ENCODE measurements at places on chromosomes 3 and 15.

GRCh38 chr15:38035701-38036100 is 101.3 kb downstream of the TMCO5A start:
- DNase-seq = no peak

GRCh38 chr15:78831229-78832207 is 20.3 kb upstream of the ADAMTS7 start:
- DNase-seq = no peak

DNA sequence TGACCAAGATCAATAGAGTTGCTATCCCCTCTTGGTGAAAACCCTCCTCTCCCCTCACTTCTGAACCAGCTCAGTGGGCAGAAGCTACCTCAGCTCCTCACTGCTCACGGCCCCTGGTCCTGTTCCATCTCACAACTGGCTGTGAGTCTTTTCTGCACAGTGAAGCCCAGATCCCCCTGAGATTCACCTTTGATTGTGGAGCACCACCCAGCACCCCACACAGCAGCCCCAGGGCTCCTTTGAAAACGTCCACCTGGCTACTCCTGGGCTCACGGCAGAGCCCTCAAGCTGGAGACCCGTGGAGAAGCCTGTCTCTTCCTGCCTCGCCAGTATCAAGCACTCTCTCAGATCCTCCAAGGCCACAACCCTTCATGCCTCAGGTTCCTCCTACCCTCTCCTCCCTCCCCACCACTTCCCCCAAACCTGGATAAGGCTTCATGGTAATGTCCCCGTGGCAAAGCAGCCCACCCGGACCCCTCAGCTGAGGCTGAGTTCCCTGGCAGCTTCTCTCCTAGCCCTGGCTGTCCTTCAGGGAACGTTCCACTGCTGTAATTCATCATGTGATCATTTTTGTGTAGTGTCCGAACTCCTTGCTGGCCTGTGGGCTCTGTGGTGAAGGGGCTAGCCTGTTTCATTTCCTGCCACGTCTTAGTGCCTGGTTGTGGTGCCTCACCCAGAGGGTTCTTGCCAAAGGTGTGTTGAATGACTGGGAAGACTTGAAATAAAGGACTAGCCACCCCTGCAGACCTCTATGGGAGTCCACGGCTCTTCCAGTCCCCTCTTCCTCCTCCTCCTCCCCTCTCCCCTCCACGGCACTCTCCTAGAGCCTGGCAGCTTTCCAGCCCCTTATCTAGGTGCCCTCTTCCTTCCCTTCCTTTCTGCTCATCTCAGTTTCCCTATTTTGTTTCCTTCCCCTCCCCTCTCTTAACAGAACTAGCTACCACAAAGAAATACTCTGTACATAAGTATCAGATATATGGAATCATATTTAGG is 44.5 kb downstream of the KY start:
- DNase-seq = no peak

GRCh38 chr3:90005281-90005847 is 897.9 kb downstream of the EPHA3 start:
- DNase-seq = no peak

- peak; percentile 64 for DNase-seq
Observed at GRCh38 chr15:63896336-63897115, 62.8 kb upstream of the HERC1 start.

DNA sequence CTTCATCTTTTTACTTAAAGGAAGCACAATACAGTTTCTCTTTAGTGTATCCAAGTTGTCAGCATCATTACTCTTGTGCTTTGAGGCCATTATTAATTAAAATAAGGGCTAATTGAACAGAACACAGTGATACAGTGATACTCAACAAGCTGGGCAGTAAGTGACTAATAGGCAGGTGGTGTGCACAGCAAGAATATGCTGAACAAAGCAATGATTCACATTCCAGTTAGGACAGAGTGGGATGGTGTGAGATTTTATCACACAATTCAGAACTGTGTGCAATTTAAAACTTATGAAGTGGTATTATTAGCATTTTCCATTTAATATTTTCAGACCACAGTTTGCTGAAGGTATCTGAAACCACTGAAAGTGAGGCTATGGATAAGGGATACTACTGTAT is 116.9 kb downstream of the PLOD2 start:
- no peak for DNase-seq

GRCh38 chr3:147775816-147776530 is 366.8 kb downstream of the ZIC1 start:
- DNase-seq = no peak

- DNase-seq = peak; percentile 83
Observed at GRCh38 chr3:78645628-78646310, 1122.0 kb downstream of the ROBO1 start.

GRCh38 chr3:30535525-30535924 is 70.9 kb upstream of the TGFBR2 start:
- no peak for DNase-seq

DNA sequence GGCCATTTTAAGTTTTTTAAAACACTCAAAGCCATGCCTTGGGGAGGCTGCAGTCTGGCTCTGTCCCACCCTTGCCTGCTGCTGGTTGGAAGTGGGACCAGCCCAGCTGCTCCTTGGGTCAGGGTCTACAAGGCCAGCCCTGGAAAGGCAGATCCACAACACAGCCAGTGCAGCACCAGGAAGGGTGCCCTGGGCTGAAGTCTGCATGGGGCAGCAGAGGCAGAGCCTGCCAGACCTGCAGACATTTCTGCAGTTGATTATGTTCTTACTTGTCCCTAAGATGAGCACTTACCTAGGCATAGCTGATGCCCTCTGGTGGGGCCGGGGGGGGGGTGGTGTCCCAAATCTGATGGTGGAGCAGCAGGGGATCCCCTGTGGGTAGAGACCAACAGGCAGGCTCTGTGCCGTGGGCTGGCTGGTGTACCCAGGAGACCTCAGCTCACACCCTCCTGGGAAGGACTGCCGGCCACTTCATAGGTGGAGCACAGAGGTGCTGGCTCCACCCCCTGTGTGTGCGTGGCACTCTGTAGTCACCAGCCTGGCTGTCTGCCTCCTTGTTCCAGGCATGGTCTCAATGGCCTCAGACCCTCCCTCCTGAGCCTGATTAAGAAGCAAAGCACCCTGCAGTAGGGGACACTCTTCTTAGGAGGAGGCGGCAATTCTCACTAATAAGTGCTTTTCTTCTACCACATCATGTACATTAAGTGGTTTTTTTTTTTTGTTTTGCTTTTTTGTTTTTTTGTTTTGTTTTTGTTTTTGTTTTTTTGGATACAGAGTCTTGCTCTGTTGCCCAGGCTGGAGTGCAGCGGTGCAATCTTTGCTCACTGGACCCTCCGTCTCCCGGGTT is 97.4 kb upstream of the KLF13 start:
- no peak for DNase-seq

- no peak for DNase-seq
Observed at GRCh38 chr3:98388147-98388546, 2.3 kb upstream of the OR5K3 start.

- peak; percentile 36 for DNase-seq
Observed at GRCh38 chr15:78739996-78740903, 71.0 kb downstream of the ADAMTS7 start.

GRCh38 chr3:16067837-16068471 is 106.5 kb upstream of the GALNT15 start:
- DNase-seq = peak; percentile 81

DNA sequence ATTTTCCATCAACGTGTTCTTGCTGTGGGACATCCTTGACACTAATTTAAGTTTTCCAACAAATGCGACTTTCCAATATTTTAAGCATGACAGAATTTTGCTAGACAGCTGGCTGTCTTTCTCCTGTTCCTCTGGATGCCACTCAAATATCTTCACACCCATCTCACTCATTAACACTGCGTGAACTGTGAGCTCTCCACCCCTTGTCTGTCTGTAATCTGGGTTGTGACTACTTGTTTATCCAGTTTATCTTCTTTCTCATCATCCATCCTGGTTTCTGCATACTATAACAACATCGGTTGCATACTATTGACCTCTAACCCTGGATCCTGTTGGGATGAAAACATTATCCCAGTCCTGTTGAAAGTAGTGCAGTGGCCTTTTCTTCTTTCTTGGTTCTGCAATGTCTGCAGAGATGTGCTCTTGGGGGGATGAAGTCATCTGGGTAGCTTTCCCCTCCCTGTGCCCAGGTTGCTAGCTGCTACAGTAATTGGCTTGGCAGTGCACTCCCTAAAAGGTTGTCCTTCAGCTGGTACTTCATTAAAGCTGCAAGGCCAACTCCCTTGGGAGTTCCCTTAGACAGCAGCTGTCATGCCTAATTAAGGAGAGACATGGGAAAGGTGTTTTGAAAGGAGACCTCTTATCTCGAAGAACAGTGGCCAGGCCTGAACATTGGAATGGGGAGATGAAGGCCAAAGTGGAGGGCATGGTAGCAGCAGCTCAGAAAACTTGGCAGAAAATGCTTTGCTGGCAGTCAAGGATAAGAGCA is 24.7 kb downstream of the KAT2B start:
- DNase-seq = no peak

GRCh38 chr15:83927704-83928391 is 273.9 kb downstream of the ADAMTSL3 start:
- DNase-seq = no peak

DNA sequence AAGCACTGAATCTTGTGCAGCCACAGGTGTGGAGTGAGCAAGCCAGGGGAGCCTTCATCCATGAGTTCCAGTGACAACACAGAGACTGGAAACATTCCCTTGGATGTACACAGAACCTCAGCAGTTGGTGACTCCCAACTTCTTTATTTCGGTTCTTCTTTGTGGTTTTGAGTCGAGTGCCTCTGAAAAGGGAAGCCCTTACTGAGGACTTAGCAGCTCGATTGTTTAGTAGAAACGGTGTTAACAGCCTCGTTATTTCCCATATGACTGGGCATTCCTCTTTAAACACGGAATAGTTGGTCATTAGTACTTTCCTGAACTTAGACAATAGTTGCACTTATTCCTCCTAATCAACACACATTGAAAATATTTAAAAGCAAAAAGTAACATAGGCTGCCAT is 7.7 kb downstream of the SLCO3A1 start:
- DNase-seq = no peak

DNA sequence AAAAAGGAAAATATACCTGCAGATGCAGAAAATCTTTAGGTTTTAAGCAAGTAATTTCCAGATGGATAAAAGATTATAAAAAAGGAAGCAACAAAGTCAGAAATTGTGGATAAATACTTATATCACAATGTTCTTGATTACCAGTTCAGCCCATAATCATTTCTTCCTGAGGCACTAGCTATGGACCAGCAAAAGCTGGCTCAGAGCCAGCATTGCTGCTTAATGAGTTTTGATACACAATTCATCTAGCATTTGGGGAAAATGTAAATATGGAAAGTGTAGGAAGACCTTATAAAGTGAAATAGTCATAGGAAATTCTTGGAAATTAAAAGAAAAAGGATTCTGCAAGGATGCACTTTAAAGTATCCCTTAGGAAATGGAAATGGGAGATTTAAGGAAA is 168.3 kb upstream of the GBE1 start:
- DNase-seq = no peak

DNA sequence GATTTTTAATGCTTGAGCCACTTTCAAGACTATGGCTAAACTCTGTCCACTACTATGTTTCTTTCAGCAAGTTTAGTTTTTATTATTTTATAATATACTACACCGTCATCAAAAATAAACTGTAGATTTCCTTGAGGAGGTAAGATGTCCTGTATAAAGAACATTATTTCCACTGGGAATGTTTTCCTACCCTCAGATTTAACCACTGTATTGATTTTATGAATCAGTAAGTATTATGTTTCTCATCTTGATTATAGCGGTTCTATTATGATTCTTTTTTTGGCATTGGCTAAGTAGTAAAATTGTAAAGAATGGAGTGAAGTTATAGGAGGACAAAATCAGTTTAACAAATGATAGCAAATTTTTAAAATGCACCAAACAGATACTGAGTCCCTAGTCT is 44.4 kb downstream of the ADAM10 start:
- DNase-seq = no peak

DNA sequence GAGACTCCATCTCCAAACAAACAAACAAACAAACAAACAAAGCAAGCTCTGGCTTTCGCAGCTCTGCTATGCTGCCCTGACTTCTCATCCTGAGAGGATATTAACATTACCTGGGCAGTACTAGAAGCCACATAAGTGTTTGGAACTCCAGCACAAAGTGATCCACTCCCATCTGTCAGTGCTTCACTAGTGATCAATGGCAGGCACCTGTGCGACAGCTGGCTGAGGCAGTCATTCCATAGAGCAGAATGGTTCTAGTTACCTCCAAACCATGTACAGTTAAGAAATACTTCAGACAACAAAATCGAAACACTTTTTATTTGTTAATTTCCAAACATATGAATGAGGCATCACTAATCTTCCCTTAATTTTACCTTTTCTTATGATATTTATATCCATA is 2.8 kb upstream of the MB21D2 start:
- DNase-seq = no peak

- no peak for DNase-seq
Observed at GRCh38 chr3:184440151-184440550, 60.3 kb downstream of the CHRD start.

DNA sequence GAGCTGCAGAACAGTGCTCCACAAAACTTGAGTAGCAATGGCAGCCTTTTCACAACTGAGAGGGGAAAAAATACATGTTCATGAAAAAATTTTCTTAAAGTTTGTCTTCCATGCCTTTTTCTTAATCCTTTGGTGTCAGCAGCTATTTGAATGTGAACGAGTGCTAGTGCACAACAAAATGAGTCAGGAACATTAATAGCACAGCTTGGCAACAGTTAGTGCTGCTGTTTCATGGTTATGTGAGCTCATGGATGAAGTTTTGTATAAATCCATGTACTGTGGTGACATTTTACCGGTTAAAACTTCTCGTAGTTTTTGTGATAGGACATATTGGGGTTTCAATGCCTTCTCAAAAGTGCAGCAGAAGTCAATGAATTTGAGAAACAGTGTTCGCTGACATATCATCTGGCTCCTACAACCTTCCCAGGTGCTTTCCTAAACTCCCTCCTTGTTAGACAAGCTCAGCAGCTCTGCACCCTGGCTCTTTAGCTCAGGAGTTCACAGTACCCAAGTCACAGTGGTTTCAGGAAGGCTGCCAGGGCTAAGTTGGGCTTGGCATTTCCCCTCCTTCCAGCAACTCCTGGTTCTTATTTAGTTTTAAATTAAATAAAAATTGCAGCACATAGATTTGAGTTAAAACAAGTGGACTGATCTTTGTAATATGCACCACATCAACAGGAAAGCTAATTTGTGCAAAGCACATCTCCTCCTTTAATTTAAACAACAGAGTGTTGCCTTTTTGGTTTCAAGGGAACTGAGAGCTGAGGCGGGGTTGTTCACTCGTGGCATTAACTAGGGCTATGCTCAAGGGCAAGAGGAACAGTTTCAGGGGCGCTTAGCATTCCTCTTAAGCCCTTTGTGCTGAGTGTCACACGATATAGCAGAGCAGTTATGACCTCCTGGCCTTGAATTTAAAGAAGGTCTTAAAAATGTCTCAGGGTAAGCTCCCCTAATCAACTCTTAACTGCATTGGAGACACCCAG is 362.8 kb downstream of the CHST2 start:
- no peak for DNase-seq

DNA sequence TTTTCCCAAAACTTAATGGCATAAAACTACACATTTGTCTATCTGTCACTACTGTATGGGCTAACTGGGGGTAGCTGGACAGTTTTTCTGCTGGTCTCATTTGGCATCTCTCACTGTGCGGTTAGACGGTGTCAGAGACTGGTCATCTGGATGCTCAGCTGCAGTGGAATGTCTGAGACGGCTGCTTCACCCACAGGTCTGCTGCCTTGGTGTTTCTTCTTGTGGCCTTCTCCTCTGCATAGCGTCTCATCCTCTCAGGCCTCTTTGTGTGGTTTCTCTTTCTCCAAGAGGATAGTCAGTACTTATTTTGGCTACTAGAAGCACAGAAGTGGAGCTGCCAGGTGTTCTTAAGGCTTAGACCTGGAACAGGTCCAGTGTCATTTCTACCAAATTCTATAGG is 35.9 kb upstream of the GOLGA6L9 start:
- no peak for DNase-seq

Measured in fibroblast of villous mesenchyme (primary cell).